ENCODE measurements at places on chromosomes 5 and 9.

GRCh38 chr5:76736679-76737556, 21.0 kb downstream of the F2R start:
- DNase-seq = no peak

DNA sequence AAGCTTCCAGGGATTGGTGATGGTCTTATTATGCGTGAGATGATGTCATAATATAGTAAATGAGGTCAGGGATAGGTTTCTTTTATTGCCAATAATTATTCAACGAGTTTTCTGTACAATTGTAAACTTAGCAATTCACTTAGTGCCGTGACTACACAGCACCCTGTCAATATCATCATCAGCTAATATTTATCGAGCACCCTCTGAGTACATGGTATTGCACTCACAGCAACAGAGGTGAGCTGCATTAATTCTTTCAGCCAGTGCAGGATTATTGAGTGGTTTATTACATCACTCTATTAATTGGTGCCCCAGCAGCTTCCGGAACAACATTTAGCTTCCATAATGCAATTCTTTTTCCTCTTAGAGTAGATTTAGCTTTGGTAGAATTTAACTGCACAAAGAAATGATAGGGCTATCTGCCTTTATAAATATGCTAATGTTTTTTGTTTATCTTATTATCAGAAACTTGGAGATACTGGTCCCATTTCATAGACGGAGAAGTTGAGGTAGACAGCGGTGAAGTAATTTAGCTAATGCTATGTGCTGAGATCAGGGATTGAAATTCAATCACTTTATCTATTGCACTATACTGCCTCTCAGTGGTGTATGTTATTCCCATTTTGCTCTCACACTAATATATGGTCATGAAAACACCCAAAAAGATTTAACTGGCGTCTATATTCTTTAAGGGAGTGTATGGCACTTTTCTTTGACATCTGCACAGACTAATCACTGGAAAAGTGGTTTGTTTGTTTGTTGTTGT, 726.1 kb upstream of the WWC1 start:
- no peak for DNase-seq

GRCh38 chr5:53109056-53109442, 508 bp downstream of the MOCS2 start:
- no peak for DNase-seq

GRCh38 chr9:93132287-93132927, 1.6 kb downstream of the NINJ1 start:
- no peak for DNase-seq

- DNase-seq = no peak
These were observed 7.4 kb downstream of the B4GALT1 start for GRCh38 chr9:33159777-33160127.

GRCh38 chr5:176830995-176831423, 20.6 kb downstream of the UNC5A start:
- DNase-seq = no peak

- no peak for DNase-seq
These were observed 19.4 kb upstream of the LCP2 start for GRCh38 chr5:170316937-170317336.

- DNase-seq = no peak
These were observed 62.1 kb downstream of the SNCAIP start for GRCh38 chr5:122374110-122374509.

DNA sequence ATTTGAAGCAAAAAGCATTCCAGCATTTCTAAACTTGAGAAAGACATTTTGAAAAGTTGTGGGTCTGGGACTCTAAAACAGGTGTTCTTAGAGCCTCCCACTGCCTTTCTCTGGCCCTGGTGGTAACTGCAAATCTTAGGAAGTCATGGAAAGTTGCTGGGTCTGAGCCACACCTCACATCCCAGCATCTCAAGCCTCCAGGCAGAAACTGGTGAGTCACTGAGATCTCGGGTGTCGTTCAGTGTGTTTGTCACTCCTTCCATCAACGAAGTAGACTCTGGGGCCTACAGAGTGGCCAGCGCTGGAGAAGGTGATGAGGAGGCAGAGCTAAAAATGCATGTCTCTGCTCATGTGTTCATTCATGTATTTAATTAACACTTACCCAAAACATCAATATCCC, 59.6 kb upstream of the C5orf58 start:
- DNase-seq = no peak

GRCh38 chr5:26034813-26035212, 1003.6 kb downstream of the CDH9 start:
- DNase-seq = no peak

DNA sequence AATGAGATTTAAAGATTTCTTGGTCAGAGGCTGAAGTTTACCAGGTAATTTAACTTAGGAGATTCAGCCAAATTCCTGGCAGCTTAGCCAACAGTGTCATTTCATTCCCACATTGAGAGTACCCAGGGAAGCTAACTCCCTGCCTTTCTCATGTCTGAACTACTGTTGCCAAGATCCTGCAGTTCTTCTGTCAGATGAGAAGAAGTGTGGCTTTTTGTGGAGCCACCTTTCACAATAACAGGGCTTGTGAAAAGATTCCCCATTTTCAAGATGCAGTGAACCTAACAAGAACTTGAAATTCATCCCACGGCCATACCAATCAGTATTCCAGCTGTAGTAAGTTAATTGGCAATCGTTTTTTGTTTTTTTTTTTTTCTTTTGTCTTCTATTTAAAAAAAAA, 176.4 kb downstream of the XRCC4 start:
- no peak for DNase-seq

DNA sequence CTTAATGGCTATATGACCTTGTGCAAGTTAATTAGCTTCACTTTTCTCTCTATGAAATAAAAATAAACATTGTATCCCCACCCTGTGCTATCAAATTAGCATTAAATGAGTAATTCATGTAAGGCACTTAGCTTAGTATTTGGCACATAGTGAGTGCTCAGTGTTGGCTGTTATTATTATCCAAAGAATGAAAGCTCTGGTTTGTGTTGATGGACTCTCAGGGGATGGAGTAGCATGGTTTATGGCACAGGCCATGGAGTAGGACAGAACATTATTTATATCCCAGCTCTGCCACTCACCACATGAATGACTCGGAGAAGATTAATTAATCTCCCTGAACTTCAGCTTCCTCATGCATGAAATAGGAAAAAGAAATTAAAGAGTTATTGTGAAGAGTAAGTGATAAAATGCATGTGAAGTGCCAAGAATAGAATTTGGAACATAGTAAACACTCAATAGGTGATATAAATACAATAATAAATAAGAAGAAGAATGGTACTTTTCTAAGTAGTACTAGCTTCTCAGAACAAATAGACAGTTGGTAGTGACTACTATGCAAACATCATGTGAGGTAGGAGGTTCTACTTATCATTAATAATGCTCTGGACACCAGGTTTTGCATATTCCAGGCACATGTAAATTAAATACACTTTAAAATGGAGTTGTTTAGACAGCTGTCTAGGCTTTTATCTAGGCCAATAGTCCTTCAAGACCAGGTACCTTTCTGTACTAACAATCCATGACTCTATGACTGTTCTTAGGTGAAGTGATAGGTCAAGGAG, 146.4 kb downstream of the GRIA1 start:
- no peak for DNase-seq

DNA sequence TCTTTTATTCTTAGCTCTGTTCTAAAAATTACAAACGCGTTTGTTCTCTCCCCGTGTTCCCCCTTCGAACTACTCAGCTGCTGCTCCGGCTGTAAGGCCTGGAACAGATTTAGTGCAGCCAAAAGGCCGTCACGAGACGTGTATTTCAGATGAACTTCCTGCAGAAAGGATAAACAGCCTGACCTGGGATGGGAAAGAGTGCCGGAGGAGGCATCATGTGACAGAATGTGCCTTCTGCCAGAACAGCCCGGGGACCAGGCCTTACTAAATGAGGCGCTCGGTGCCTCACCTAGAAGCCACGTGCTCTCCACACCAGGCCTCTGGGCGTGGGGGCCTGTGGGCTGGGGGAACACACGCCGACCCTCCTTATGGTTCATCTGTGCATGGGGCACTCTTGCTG, 94.7 kb downstream of the PPARGC1B start:
- DNase-seq = no peak

- DNase-seq = no peak
These were observed 178.7 kb downstream of the WDR70 start for GRCh38 chr5:37557734-37558293.

DNA sequence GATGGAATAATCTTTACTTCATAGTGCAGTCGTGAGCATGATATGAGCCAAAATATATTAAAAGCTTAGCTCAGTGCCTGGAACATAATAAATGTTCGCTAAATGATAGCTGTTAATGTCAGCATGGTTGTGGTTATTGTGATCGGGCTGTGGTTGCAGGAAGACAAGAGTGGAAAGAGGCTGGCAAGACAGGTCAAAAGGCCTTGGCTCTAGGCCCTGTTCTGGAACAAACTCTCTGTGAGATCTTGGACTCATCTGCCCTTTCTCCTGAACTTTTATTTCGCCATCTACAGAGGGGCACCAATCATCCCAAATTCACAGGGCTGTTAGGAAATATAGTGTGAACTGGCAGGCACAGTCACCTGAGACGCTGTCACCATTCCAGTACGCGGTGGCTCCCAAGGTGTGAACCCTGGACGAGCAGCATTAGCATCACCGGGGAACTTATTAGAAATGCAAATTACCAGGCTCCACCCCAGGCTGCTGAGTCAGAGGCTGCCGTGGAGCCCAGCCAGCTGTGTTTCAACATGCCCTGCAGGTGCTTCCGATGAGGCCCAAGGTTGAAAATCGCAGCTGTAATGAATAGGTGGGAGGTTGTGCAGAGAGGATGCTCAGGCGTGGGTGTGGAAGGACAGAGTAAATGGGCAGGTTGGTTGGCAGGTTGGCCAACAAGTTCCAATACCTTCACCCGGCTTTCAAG, 50.2 kb upstream of the SAP30L start:
- DNase-seq = no peak

- no peak for DNase-seq
These were observed 200.5 kb downstream of the EBF1 start for GRCh38 chr5:158899211-158899610.

GRCh38 chr5:154285661-154286408, 95.3 kb downstream of the GALNT10 start:
- DNase-seq = no peak

- no peak for DNase-seq
These were observed 744.6 kb downstream of the CDH12 start for GRCh38 chr5:22108545-22108944.

DNA sequence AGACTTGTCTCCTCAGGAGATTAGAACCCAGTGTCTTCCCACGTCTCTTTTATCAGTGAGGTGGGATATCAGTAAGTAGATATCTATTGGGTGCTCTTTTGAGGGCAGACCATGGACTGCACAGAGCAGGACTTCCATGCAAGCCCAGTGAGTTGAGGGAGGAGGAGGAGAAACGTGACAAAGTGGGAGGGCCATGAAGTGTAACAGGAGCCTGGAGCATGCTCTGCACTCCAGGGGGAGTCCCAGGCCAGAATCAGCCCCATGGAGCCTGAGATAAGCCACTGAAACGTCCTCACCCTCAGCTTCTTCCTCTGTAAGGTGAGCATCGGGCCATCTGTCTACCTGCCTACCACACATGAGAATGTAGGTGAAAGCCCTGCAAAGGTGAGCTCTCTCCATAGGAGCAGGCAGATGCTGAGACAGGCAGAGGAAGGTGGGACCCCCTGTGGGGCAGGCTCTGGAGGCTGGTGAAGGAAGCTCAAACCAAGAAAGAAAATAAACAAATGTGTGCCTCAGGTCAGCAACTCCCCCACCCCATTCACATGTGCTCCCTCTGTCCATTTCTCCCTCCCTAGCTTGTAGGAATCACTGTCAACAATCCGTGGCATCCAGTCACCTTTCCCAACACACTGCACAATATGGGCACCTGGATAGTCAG, 87.4 kb downstream of the NRG2 start:
- DNase-seq = no peak

DNA sequence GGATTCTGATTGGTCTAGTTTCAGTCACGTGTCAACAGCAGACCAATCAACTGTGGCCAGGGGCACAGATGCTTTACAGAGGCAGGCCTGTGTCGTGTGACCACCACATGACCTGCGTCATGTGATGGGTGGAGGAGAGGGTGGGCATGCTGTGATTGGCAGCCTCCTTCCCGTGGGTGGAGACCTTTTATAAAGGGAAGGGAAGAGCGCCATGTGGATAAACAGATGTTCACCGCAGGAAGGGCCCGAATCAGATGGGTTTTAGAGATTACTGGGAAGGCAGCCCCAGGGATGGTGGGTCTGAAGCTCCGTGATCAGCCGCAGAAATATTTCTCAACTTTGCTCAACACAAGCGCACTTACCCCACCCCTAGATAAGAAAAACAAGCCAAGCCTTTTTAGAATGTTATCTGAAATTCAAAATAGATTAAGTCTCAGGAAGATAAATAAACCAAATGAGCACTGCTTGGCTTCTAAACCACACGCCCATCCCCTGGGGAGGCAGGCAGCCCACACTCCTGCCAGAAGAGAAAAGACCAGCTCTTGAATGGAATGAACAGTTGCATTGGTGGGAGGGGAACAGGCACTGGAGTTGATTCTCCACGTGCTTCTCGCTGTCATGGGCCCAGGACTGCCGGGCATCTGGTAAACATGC, 43.6 kb downstream of the ROPN1L start:
- no peak for DNase-seq

DNA sequence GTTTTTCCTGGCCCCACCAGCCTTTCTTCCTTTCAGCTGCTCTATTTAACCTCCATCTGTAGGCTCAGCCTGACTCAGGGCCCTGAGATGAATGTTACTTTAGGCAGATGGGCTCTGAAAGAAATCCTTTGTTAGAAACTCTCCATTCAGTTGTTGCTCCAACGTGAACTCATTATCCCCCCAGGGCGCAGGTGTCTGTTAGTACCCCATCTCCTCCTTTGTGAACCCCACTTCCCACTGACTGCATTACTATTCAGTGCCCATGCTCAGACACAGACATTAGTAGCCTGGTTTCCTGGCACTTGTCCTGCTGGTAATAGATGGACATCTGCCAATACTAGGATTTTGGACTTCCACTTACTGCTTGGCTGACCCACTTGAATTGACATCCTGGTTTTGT, 1271.6 kb downstream of the PTPRD start:
- no peak for DNase-seq

DNA sequence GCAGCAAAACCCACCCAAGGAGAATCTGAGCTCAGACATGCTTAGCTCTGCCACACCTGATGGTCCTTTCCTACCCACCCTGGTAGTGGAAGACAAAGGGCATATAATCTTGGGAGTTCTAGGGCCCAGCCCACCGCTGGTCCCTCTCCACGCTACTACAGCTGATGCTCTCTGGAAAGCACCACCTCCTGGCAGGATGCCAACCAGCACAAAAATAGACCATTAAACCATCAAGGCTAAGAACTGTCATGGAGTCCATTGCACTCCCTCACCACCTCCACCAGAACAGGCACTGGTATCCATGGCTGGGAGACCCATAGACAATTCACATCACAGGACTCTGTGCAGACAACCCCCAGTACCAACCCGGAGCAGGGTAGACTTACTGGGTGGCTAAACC, 111.0 kb upstream of the IL7R start:
- DNase-seq = no peak

GRCh38 chr5:2378108-2378507, 373.4 kb downstream of the IRX2 start:
- no peak for DNase-seq

DNA sequence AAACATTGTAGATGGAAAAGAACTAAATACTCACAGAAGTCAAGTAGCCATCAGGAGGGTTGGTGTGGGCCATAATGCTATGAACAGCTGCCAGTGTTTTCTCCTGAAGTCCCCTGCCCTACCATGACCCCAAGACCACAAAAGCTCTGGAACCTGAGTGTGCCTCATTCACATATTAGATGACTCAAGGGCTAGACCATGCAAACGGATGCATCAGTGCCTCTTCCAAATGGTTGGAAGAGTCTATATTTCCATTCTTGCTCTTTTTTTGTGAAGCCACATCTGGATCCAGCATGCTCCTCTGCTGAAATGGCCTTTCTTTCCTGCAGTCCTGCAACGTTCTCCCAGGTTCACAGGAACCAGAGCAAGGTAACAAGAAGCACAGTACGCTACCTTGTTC, 136.6 kb upstream of the EPB41L4A start:
- no peak for DNase-seq
